ENCODE measurements at places on chromosomes 12 and 14.

- no peak for DNase-seq
Observed at GRCh38 chr14:81235096-81235495, 14.3 kb upstream of the GTF2A1 start.

DNA sequence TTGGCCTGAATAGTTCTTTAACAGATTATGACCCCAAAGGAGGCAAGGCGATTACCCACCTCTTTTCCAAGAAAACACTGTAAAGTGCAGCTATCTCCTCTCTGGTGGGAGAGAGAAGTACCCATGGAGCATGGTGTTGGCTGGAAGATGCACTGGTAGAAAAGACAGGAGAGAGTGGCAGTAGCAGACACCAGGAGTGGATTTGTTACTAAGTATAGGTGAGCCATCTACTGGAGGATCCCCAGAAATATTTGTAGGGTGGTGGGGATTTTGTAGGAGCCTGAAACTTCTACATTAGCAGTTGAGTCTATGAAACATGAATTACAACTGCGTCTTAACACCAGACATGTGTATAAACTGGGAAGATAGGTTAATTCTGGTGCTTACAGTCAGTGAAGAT lies 148.0 kb downstream of the SLC38A4 start:
- DNase-seq = peak; percentile 55

DNA sequence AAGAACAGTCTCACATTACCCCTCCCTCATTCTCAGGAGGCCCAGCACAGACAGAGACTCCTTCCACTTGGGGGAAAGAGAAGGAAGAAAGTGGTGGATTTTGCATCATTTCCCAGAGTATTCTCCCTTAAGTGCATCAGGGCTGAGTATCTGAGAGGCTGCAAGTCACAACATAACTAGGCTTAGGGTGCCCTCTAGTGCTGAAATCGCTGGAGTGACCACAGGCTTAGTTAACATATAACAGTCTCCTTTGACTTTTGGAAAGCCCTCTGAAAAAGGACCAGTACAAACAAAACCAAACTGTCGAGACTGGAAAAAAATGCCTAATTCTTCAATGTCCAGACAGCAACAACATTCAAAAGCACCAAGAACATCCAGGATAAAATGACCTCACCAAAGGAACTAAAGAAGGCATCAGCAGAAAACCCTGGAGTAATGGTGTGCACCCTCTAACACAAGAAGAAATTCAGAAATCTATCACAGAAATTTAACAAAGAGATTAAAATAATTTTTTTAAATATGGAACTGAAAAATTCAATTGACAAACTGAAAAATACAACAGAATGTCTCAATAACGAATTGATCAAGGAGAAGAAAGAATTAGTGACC lies 412.3 kb downstream of the RPS29 start:
- peak; percentile 69 for DNase-seq

DNA sequence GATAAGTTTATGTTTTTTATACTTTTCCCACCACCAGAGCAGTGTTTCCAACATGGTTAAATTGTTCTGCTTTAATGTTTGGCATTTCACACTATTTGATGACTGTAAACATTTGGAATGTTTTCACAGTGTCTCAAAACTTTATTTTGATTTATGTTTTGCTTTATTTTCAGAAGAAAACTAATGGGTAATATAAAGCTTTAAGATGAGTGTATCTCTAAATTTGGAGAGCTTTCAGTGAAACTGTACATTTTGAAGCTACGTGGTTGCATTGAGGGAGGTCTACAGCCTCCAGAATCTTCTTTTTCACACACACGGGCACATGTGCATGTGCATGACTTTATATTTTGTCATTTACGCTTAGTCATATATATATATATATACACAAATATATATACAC lies 10.7 kb downstream of the BICD1 start:
- no peak for DNase-seq

DNA sequence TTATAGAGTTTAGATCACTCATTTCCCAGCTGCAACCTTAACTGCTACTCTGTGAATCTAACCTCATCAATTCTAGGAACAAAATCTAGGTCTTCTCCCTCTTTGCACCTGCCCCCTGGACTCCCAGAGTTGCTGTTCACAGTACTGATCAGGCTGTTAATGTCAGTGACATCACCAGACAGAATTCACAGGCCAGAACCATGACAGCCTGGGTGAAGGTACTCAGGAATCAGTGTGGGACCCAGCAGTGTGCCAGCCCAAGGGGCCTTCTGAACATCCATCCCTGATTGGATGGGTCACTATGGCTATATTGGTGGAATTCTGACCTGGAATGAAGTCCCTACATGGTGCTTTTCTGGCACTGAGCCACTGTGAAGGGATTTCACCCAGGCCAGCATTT lies 72.8 kb downstream of the CLMN start:
- DNase-seq = no peak

DNA sequence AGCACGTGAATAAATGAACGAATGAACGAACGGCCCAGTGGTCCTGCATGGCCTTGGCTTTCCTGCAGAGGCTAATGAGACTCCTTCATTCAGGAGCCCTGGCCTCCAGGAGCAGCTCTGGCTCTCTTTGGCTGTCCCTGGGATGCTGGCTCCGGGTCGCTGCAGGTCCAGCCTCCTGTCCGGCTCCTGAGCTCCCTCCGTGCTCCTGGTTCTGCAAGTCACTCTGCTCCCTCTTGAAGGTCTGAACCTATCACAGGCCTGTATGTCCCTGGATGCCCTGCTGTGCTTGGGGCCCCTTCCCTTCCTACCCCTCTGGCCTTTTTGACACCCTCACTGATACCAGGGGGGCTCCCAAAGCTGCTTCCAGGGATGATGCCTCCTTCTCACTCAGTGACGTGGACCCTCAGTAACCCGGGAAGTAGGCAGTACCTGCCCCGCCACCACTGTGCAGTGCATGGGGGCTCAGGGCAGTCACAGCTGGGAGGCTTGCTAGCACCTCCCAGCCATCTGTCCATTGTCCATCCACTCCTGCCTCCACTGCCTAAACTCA lies 133.7 kb upstream of the C14orf180 start:
- DNase-seq = no peak
